ENCODE measurements at places on chromosomes 13 and 19.

- DNase-seq: peak; percentile 75
Observed at GRCh38 chr19:2461751-2462634, 5.2 kb upstream of the LMNB2 start.

GRCh38 chr19:9981406-9982260, 28.7 kb downstream of the COL5A3 start:
- no peak for DNase-seq

DNA sequence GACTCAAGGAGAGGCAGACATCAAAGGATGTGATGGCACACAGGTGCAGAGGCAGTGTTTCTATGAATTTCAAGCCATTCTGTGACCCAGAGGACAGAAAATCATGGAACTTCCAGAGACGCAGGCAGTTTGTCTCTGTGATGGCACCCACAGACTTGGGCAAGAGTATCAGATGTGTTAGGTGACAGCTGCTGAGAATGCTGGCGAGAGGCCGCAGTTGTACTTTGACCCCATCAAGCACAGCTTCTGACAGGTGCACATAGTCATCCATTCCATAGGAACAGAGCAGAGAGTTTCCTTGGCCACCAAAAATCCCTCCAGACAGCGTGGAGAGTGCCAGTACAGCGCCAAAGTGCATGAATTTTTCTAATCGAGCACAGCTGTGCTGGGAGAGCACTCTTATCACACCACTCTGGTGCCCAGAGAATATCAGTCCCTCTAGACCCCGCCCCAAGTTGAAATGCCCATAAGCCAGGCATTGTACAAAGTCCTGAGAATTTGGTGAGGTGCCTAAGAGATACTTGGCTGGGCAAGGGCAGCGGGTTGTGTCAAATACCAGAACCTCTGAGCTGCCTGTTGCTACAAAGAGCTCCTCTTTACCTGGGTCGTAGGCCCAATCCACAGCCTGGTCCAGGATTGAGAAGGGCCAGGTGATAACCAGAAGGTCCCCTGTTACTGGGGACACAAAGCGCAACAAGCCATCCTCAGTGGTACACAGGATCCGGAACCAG, 12.4 kb downstream of the WDR87 start:
- no peak for DNase-seq

- no peak for DNase-seq
Observed at GRCh38 chr19:30566681-30567420, 194.7 kb downstream of the ZNF536 start.

DNA sequence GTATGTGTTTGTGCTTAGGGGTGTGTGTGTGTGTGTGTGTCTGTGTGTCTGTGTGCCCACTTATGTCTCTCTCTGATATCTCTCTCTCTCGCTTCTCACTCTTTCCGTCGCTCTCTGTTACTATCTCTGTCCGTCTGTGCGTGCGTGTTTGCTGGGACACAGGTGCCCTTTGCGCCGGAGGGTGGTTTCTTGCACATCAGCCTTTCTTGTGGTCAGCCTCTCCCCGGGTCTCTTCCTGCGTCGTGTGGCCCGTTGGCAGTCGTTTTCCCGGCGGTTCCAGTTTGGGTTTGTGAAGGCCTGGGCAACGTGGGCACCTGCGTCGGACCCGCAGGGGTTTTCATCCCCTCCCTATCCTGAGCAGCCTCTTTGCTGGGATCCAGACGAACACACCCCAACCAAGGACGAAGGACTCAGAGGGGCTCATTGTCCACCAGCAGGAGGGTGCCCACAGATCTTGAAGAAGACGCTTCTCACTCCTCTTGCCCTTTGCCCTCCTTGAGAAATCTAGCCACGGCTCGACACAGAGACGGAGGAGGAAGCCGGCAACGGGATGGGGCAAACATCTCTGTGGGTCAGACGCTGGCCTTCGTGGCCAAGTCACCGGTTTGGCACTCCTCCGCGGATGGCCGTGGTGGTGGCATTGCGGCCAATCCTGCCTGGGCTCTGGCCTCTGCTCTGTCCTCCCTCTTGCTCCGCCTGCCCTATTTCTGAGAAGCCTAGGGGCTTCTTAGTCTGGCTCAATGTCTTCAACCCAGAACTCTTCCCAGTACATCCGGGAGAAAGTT, 52.3 kb downstream of the ZNF146 start:
- no peak for DNase-seq

GRCh38 chr19:48779636-48780035, 24.3 kb downstream of the FGF21 start:
- no peak for DNase-seq

DNA sequence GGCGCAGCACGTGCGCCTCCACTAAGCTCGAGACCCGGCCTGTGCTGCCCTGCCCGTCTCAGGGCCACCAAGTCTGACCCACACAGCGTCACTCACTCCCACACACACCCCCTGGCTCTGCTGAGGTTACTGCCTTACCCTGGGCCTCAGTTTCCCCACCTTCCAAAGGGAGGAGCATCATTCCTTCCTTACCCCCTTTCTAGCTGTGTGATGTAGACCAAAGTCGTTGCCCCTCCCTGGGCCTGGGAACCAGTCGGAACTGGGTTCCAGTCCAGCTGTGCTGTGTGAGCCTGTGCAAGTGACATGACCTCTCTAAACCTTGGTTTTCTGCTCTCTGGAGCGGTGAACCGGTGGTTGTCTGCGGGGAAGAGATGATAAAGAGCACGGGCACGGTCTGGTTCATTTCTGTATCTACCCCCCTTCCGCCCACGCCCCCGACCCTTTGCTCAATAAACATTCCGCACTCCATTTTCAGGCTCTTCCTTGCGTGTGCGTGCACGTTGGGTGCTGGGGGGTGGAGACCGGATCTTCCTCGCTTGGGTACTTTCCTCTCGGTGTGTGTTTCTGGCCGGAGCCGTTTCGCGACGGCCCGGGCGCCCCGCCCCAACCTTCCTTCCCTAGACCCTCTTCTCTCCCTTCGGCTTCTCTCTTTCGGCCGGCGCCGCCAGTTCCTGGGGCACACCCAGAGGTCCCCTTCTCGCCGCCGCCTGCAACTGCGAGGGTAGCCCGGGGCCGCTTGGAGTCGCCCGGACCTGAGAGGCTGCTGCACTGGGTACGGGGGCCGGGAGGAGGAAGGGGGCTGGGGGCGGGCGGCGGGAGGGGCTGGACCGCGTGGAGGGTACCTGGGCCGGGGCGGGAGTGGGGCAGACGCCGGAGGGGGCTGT, at the start of gene ZNF581:
ZNF581 (plus strand) TSS at position 647 of the 884 bp plus-strand sequence. CDS start 923 bp downstream, outside the sequence.
- DNase-seq: peak; percentile 76

GRCh38 chr13:81987159-81987558, 1646.2 kb upstream of the SPRY2 start:
- no peak for DNase-seq

DNA sequence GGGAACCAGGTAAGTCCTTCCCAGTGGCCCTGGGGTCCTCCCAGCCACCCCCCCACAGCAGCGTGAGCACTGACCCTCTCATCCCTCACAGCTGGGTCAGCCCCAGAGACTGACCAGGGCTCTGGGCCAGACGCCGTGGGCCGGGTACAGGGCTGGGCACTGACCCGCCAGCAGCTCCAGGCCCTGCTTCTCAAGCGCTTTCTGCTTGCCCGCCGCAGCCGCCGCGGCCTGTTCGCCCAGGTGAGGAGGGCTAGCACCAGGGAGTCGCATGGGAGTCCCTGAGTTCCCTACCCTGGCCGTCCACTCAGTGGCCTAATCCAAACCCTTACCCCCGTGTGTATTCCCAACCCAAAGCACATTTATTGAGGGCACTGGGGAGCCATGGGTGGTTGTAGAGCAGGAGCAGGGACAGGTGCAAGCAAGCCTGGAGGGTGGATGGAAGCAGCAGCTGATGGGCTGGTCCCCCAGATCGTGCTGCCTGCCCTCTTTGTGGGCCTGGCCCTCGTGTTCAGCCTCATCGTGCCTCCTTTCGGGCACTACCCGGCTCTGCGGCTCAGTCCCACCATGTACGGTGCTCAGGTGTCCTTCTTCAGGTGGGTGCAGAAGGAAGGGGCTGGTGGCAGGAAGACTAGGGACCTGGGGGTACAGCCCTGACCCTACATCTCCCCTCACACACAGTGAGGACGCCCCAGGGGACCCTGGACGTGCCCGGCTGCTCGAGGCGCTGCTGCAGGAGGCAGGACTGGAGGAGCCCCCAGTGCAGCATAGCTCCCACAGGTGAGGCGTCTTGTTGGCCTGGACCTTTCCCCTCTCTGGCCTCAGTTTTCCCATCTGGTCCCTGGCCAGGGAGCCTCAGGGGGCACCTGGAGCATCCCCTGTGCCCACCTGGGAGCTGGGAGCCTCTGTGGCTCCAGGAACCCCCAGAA, 12.6 kb upstream of the ARHGAP45 start:
- DNase-seq: no peak

GRCh38 chr19:17784201-17785008, 10.5 kb upstream of the B3GNT3 start:
- DNase-seq: peak; percentile 67

All from EH (cell line).